WTC11 (cell line): ENCODE measurements at places on chromosomes 7 and 10.

GRCh38 chr10:93462881-93463280 lies 19.3 kb downstream of the MYOF start:
- no peaks in the 10 kb centered on the region for H3K36me3 ChIP-seq
- H3K4me1 ChIP-seq = peaks cover 15% of the 10 kb centered on the region
- peak overlapping the region; percentile 48; the same call in 1 of the 2 replicates for H3K27ac ChIP-seq

DNA sequence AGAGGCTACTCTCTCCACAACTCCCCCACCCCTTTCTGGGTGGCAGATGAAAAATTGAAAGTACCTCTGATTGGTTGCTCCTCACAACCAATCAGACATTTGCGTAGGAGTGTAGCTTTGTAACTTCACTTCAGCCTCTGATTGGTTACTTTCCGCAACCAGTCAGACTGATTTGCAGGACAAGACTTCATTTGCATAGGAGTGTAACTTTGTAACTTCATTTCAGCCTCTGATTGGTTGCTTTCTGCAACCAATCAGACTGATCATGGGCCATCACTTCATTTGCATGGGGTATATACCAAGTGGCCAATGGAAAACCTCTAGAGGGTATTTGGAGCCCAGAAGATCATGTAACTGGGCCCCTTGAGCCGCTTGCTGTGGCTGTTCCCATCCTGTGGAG lies 25.6 kb downstream of the CDNF start:
- H3K36me3 ChIP-seq = no peaks in the 10 kb centered on the region
- peaks cover 13% of the 10 kb centered on the region for H3K4me1 ChIP-seq
- no peaks in the 10 kb centered on the region for H3K27me3 ChIP-seq
- no peak overlapping the region for H3K27ac ChIP-seq

GRCh38 chr7:118330388-118330787 lies 105.9 kb downstream of the ANKRD7 start:
- H3K4me3 ChIP-seq = no peak overlapping the region
- no peak for DNase-seq
- H3K36me3 ChIP-seq = no peaks in the 10 kb centered on the region
- 0 out of 2 replicates have a peak overlapping the region, but pooled peaks have one; percentile 1 for H3K27ac ChIP-seq
- no peaks in the 10 kb centered on the region for H3K27me3 ChIP-seq
- H3K4me1 ChIP-seq = peaks cover 15% of the 10 kb centered on the region

GRCh38 chr7:42662862-42663261 lies 249.0 kb downstream of the C7orf25 start:
- H3K4me3 ChIP-seq = no peak overlapping the region
- peaks cover 33% of the 10 kb centered on the region for H3K36me3 ChIP-seq
- H3K27me3 ChIP-seq = no peaks in the 10 kb centered on the region
- DNase-seq = no peak

- DNase-seq = no peak
- peaks cover 10% of the 10 kb centered on the region for H3K4me1 ChIP-seq
- no peaks in the 10 kb centered on the region for H3K36me3 ChIP-seq
- no peaks in the 10 kb centered on the region for H3K27me3 ChIP-seq
- H3K27ac ChIP-seq = no peak overlapping the region
Observed at GRCh38 chr10:59578741-59579140, 130.9 kb downstream of the SLC16A9 start.

DNA sequence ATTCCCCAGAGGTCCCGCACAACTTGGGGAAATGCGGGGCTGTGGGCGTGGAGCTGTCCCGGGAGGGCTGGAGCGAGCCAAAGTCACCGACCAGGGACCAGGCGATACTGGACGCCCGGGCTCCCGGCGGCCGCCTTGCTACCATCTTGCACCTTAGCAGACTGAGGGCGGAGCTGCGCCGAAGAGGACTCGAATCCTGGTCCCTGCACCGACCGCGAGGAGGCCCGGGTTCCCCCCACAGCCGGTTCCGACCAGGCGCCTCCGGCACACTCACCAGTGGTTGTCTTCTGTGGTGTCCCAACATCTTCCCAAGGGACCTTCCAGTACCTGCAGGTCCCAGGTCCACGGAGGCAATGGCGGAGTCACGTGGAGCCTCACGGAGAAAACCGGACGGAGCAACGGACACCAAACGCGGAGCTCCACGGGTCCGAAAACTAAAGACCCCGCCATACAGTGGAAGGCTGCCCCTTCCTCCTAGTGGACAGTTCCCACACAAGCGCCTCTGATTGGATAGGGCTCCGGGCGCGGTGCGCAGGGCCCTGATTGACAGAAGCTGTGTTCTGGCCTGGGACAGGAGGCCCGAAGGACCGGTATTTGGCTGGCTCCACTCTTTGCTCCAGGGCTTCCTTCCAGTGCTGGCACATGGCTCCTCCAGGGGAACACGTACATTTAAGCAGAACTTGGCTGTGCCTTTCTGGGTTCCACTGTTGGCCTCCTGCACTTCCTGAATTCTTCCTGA lies 124.6 kb upstream of the ZNF479 start:
- no peak overlapping the region for H3K4me3 ChIP-seq
- H3K4me1 ChIP-seq = no peaks in the 10 kb centered on the region
- no peaks in the 10 kb centered on the region; the same call in 1 of the 2 replicates for H3K27me3 ChIP-seq
- H3K27ac ChIP-seq = no peak overlapping the region
- peaks cover 56% of the 10 kb centered on the region for H3K36me3 ChIP-seq

DNA sequence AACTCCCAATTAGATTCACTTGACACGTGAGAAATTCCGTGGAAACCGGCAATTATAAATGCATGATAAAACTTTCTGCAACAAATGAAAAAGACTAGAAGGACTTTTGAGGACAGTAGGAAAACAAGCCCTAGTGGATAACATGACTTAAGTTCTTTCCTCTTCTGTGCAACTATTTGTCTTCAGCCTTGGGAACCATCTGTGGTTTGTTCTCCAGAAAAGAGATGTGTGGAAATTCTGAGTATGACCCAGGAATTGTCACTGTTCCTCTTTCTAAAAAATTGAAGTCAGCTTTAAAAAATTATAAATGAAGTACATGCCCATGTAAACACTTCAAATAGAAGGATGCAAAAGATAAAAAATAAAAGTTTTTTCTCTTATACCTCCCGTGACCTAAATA lies 128.6 kb upstream of the SVIL start:
- H3K4me3 ChIP-seq = no peak overlapping the region
- no peak for DNase-seq
- no peaks in the 10 kb centered on the region for H3K27me3 ChIP-seq
- no peaks in the 10 kb centered on the region for H3K36me3 ChIP-seq
- peaks cover 17% of the 10 kb centered on the region for H3K4me1 ChIP-seq

GRCh38 chr7:5495581-5496375 lies 72.1 kb upstream of the TNRC18 start:
- H3K27me3 ChIP-seq = no peaks in the 10 kb centered on the region
- DNase-seq = no peak
- no peak overlapping the region for H3K4me3 ChIP-seq

- no peak for DNase-seq
- peaks cover 11% of the 10 kb centered on the region for H3K4me1 ChIP-seq
- H3K4me3 ChIP-seq = no peak overlapping the region
- no peaks in the 10 kb centered on the region for H3K36me3 ChIP-seq
Observed at GRCh38 chr10:113553149-113553548, 296 bp downstream of the HABP2 start.

DNA sequence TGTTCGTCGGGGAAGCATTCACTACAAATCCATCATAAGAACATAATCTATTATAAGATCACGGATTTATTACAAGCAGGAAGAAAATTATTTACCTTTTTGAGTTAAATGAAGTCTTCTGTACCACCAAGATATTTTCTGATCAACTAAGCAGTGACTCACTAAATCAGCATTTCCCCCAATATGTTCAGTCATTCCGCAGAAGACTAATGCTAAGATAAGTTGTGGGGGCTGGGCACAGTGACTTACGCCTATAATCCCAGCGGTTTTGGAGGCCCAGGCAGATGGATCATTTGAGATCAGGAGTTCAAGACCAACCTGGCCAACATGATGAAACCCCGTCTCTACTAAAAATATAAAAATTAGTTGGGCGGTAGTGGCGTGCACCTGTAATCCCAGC lies 144.2 kb upstream of the EGR2 start:
- DNase-seq = no peak
- H3K36me3 ChIP-seq = no peaks in the 10 kb centered on the region
- H3K4me3 ChIP-seq = no peak overlapping the region

- H3K4me1 ChIP-seq = peaks cover 74% of the 10 kb centered on the region
- no peaks in the 10 kb centered on the region for H3K36me3 ChIP-seq
- H3K27me3 ChIP-seq = no peaks in the 10 kb centered on the region; the same call in 1 of the 2 replicates
- H3K27ac ChIP-seq = peak overlapping the region; percentile 99
Observed at GRCh38 chr10:96310321-96310669, 6.1 kb downstream of the DNTT start.

- H3K4me3 ChIP-seq = no peak overlapping the region
- DNase-seq = no peak
- no peak overlapping the region for H3K27ac ChIP-seq
- H3K27me3 ChIP-seq = no peaks in the 10 kb centered on the region
Observed at GRCh38 chr10:112151524-112152039, 32.0 kb downstream of the GPAM start.
